ENCODE measurements at places on chromosomes 2 and 18.
A peak's percentile ranks its signal among the peaks of the same experiment; 100 is the strongest.

DNA sequence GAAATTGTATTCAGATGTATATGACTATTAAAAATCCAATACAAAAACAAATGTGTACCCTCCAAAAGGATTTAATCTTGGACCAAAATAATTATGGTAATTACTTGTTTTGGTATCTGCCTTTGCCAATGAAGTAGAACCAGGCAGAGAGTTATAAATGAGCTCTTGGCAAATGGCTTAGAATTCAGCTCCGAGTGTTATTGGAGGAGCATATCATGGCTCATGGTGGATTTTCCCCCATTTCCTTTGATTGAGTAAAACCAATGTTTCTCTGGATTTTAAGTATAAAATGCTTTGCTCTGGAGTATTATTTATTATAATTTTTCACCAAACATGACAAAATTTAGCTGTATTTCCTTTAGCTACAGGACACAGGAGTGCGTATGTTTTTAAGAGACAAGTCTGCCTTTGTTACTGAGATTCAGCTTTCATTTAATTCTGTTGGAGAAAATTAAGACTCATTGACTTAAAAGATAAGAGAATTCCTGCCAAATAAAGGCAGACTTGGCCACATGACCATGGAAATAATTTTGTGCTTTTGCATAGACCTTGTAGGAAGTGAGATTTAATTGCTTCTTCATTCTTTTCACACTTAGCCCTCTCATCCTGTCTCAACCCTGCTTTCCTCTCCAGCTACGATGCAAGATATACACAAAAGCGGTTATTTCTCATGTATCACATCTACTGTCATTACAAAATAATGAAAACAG is 281.0 kb upstream of the SOX11 start:
- no peak for DNase-seq

DNA sequence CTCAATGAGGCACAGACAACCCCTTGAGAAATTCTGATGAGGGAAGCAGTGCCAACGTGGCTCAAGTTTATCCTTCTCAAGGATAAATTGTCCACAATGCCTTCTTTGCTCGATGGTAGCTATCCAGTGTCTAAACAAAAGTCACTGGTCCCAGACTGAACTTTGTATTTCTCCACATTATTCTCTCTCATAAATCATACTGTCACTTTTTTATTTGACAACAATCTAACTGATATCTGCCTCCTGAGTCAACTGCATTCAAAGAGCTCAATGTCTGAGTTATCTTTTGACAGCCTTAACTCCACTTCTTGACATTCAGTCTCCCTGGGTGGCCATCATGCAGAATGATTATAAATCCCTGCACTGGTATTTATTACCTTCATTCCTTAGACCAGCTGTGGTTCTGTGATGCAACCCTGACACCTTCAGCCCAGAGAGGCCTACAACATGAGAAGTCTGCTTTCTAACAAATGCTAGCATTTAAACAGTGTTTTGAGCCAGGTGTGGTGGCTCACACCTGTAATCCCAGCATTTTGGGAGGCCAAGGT is 38.2 kb downstream of the IMMT start:
- DNase-seq, result no peak

DNA sequence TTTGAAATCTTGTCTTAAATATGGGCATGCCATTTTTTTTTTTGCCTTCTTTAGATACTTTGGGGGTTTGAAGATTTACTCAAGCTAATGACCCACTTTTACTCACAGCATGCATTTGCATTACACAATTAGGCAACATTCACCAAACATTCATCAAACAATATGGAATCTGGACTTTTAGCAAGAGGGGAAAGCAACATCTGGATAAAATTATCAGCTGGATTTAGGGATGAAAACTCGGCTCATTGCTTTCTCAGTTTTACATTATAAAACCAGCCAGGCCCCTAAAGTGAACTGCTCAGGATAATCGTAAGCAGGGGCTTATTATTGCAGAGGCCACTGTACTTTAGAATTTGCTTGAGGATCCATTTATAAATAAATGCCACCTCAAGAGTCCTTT is 44.7 kb downstream of the SOX11 start:
- DNase-seq, result no peak

GRCh38 chr18:11000071-11000470 is 149.3 kb downstream of the PIEZO2 start:
- DNase-seq, result no peak

GRCh38 chr18:47346016-47346415 is 94.6 kb upstream of the SKOR2 start:
- no peak for DNase-seq

GRCh38 chr2:134782792-134783191 is 55.6 kb upstream of the ACMSD start:
- no peak for DNase-seq

GRCh38 chr2:229971298-229971790 is 49.0 kb downstream of the FBXO36 start:
- no peak for DNase-seq

DNA sequence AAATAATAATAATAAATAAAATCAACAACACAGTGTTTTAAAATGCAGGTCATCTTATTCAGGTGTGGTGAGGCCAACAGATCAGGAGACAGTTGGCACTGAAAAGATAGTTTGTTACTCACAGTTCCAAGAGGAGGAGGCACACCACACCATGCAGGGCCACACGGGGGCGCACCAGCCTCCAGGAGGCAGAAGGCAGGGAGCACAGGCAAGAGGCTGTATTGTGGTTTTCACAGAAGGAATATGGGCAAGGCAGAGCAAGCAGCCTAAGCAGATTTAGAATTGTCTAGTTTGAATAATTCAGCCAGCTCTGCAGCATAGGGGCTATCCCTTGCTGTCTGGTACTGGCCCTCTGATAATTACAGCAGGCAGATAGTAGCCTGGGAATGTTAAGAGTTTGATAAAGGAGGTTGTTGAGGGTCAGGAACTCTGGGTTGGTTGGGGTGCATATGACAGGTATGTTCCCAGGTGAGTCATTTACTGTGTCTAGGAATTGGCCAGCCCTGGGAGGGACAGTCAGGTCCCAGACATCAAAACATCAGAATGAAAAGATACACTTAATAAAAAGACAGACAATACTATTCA is 31.3 kb downstream of the KIAA2012 start:
- DNase-seq, result no peak

- no peak for DNase-seq
Measured at GRCh38 chr2:19346983-19347618, 11.3 kb downstream of the OSR1 start.

DNA sequence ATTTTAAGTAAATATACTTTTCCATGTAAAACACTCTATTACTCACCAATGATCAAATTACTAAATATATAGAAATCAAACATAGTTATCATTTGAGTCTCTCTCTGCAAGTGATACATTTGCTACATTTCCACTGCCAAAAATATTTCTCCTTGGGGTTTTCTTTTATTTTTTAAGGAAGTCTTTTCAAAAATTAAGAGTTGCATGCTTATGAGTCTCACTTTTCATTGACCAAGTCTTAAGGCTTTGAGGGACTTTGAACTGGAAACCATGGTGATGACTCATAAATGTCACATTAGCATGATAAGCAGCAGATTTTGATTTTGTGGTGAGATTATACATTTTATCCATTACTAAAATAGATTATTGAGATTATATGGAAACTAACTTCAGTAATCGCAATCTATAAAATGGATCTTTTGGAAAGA is 152.9 kb downstream of the FAM124B start:
- DNase-seq, result no peak

GRCh38 chr18:32086881-32087280 is 4.8 kb upstream of the RNF138 start:
- no peak for DNase-seq

DNA sequence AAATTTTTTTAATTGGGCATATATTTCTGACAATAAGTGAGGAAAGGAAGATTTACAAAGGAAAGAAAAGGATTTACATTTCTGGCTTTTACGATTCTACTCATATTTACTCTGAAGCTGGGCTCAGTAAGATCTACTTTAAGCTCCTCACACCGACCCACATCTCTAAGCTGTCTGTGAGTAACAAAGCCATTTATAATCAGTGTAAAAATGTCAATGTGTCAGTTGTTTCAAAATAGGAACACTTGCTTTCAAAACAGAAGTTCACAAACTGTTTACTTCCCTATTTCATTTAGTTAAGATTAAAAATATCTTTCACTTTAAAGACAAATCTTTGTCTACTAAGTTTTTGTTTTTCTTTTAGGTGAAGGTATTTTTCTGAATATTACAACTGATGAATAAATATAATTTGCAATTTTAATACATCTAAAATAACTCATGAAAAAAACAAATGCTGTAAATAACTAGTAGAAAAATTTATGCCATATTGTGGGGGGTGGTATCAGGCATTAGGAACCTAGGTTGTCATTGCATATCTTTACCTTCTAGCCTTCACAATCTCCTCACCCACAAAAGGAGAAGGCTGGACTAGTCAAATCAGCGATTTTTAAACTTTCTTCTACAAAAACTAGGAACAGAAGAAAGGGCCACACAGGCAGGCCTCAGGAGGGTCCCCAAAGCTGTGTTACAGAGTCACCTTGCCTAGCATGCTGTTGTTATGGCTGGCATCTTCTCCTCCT is 64.5 kb downstream of the TMEM131 start:
- no peak for DNase-seq

DNA sequence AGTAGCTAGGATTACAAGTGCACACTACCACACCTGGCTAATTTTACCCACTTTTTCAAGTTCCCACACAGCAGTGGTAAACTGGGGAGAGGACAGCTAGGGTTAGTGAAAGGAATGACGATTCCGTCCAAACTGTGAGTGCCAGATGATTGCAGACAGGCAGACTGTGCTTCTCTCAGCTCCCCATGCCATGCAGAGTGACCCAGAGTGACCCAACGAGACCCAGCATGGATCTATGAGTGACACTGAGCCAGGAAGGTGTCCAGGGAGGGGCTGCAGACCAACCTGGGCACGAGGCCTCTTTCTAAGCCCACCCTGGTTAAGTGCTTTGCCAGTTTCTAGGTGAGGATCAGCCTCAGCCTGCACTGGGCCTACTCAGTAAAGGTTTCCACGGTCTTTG is 7.7 kb upstream of the KLF11 start:
- DNase-seq, result no peak

- DNase-seq, result peak; percentile 77
Measured at GRCh38 chr2:67840460-67841068, 222.2 kb downstream of the C1D start.

GRCh38 chr2:234050455-234051135 is at the start of gene SPP2:
SPP2 (plus strand) TSS chr2:234050702; CDS start chr2:234050787, 85 bp downstream.
- DNase-seq, result no peak

DNA sequence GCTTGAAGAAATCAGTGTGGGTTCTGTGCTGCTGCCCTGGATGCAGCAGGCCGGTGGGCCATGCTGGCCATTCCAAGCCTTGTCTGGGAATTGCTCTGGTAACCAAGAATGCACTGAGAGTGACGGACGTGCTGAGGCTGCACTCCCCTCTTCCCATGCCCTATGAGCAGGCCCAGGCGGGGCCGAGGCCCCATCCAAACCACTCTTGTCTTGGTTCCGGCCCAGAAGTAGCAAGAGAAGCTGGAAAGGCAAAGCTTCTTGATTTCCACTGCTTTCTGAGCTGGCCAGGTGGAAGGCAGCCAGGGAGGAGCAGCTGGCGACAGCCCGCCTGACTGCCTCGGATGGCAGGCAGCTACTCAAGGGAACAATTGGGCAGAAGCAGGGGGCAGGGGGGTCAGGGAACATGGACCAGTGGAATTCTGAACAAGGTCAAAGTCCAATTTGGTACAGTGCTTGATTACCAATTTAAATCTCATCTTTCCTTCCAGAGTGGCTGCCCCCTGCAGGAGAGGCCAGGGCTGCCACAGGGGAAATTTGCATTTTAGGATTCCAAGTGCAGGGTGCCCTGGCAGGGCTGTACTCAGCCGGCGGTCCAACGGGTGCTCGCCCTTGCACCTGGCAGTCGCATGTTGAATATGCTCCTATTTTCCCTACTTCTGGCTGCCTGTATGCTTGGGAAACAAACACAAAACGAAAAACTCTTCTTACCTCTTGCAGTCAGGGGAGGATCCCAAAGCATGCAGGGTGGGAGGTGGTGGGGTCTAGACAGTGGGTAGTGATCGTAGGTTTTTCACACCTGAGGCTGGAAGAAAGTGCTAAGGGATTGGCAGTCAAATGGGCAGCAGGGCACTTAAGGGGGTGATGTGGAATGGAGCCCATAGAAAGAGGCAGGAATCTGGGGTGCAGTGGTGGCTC is 67.3 kb downstream of the LIPG start:
- DNase-seq, result peak; percentile 91

GRCh38 chr2:203797276-203797675 is 70.3 kb upstream of the CTLA4 start:
- no peak for DNase-seq

GRCh38 chr18:28331551-28331950 is 154.6 kb upstream of the CDH2 start:
- DNase-seq, result no peak

DNA sequence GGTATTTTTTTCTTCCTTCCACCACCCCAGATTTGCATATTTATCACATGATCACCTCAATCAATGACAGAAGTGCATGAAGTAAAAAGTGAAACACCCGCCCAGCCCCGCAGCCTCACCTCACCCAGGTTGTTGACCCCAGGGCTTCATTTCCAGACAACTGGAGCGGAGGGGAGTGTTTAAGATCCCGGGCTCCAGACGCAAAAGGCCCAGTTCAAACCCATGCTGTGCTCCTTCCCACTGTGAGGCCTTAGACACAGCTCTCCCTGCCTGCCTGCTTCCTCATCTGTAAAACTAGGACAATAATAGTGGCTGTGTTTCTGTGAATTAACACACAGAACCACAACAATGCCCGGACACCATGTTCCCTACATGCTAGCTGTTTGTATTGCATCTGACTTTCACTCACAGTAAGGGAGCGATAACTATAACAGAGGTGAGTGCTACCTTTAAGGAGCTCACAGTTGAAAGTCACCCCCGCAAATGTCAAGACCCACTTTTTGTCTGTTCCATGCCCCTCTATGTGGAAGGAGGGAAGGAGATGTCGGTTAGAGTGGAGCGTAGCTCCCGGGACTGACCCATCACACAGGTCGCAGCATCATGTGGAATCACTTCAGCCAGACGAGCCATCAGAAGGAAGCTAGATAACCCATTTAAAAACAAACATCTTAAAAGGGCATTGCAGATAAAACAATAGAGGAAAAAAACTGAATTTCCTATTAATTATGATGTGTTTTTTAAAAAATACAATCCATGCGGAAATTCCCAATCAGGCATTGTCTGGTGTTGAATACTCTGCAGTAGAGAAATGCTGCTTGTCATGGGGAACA is 77.5 kb upstream of the DAPL1 start:
- DNase-seq, result no peak

GRCh38 chr2:102268510-102269199 is 42.7 kb upstream of the IL1RL1 start:
- no peak for DNase-seq

DNA sequence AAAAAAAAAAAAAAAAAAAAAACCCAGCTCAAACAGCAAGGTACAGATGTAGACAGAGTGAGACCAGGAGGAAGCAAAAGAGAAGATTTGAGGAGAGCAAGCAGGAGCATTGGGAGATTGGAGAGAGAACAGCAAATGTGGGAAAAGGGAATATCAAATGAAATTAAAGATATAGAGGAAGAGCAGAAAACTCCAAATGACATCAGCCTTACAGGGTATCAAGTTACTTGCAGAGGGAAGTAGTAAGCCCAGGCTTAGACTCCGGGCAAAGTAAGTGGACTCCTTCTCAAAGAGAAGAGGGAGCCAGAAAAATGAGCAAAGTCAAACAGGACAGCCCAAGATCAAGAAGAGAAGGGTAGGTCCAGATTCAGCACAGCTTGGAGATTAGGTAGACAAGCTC is 93.3 kb upstream of the PPP1CB start:
- no peak for DNase-seq

GRCh38 chr18:75185460-75185859 is 23.5 kb downstream of the PTGR3 start:
- no peak for DNase-seq
